SK-N-SH (cell line): ENCODE measurements at places on chromosomes 1 and 21. TPM values are rescaled to one million over a fixed set of nuclear protein-coding genes. Genes with fewer than 3 reads are reported as not detected.

- no peak overlapping the region for H3K27ac ChIP-seq
- 0 out of 2 replicates have a peak, but pooled peaks cover 6% of the 10 kb centered on the region for H3K4me1 ChIP-seq
- H3K36me3 ChIP-seq: no peaks in the 10 kb centered on the region
- H3K4me3 ChIP-seq: no peak overlapping the region
- DNase-seq: no peak
- H3K27me3 ChIP-seq: no peaks in the 10 kb centered on the region
Observed at GRCh38 chr21:25637851-25638659, 1.0 kb upstream of the JAM2 start.

GRCh38 chr1:150068109-150068435, 496 bp downstream of the VPS45 start:
- H3K27ac ChIP-seq: peak overlapping the region; percentile 98
- DNase-seq: peak; percentile 12
- peak overlapping the region; percentile 86 for H3K4me3 ChIP-seq
- H3K4me1 ChIP-seq: peaks cover 21% of the 10 kb centered on the region
- peaks cover 24% of the 10 kb centered on the region for H3K36me3 ChIP-seq

GRCh38 chr1:40210511-40211204, 37.1 kb upstream of the TMCO2 start:
- no peak overlapping the region for H3K4me3 ChIP-seq
- no peaks in the 10 kb centered on the region for H3K27me3 ChIP-seq
- no peak for DNase-seq

GRCh38 chr21:27536319-27536718, 569.4 kb upstream of the ADAMTS5 start:
- H3K27me3 ChIP-seq: no peaks in the 10 kb centered on the region
- no peaks in the 10 kb centered on the region; the same call in 1 of the 2 replicates for H3K4me1 ChIP-seq
- H3K27ac ChIP-seq: no peak overlapping the region
- H3K4me3 ChIP-seq: no peak overlapping the region
- no peaks in the 10 kb centered on the region for H3K36me3 ChIP-seq

DNA sequence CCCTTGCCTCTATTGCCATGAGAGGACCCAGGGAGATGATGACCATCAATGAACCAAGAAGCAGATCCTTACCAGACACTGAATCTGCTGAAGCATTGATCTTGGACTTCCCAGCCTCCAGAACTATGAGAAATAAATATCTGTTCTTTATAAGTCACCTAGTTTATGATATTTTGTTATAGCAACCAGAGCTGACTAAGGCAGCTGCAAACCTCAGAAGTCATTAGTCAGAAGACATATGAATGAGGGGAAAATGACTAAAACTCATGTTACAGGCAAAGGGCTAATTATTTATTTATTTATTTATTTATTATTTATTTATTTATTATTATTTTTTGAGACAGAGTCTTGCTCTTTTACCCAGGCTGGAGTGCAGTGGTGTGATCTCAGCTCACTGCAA, 321.1 kb downstream of the TGFB2 start:
- no peaks in the 10 kb centered on the region for H3K36me3 ChIP-seq
- H3K27ac ChIP-seq: no peak overlapping the region
- H3K4me3 ChIP-seq: no peak overlapping the region
- H3K4me1 ChIP-seq: no peaks in the 10 kb centered on the region; the same call in 1 of the 2 replicates
- no peak for DNase-seq

- peaks cover 8% of the 10 kb centered on the region; the same call in 1 of the 2 replicates for H3K27me3 ChIP-seq
- no peak overlapping the region for H3K4me3 ChIP-seq
- H3K36me3 ChIP-seq: no peaks in the 10 kb centered on the region
- DNase-seq: no peak
- H3K4me1 ChIP-seq: no peaks in the 10 kb centered on the region
- no peak overlapping the region for H3K27ac ChIP-seq
Observed at GRCh38 chr1:115727706-115728249, 40.7 kb downstream of the CASQ2 start.

GRCh38 chr1:73673971-73674370, 524.0 kb downstream of the LRRIQ3 start:
- H3K4me1 ChIP-seq: no peaks in the 10 kb centered on the region; the same call in 1 of the 2 replicates
- H3K4me3 ChIP-seq: no peak overlapping the region
- H3K36me3 ChIP-seq: no peaks in the 10 kb centered on the region
- DNase-seq: no peak

The OVAAL gene
- not detected in 2 replicates for polyA plus RNA-seq

The HSPG2 gene
- polyA plus RNA-seq: 10.7 and 28.9 TPM in 2 replicates

The ACTRT2 gene
- polyA plus RNA-seq: not detected in 2 replicates
